ENCODE measurements at places on chromosomes 1 and 21. TPM values are rescaled to one million over a fixed set of nuclear protein-coding genes. Genes with fewer than 3 reads are reported as not detected.

The KCNT2 gene
- total RNA-seq: 2.6 TPM

The ANKRD34A gene
- 0.98 TPM for total RNA-seq

The ETNK2 gene
- total RNA-seq: 16.8 TPM

The VPS13D gene
- total RNA-seq: 96.4 TPM

The KRTAP22-2 gene
- not detected for total RNA-seq

The GLIS1 gene
- 0.16 TPM for total RNA-seq

DNA sequence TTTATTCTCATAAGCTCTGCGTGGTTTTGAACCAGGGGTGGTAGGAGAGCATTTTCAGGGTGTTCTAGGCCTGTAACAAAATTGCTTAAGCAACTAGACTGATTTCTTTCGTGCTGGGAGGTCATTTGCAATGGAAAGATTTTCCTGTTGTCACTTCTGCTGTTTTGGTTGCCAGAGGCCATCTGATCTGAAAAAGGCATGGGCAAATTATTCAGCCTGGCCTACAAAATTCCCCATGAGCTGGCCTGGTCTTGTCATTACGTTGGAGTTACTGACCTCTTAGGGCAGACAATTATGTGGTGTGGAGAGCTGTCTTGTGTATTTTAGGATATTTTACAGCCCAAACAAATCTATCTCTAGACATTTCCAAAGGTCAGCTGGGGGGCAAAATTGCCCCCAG, 444.4 kb upstream of the DAB1 start:
- H3K4me3 ChIP-seq: no peak overlapping the region
- no peaks in the 10 kb centered on the region for H3K36me3 ChIP-seq

DNA sequence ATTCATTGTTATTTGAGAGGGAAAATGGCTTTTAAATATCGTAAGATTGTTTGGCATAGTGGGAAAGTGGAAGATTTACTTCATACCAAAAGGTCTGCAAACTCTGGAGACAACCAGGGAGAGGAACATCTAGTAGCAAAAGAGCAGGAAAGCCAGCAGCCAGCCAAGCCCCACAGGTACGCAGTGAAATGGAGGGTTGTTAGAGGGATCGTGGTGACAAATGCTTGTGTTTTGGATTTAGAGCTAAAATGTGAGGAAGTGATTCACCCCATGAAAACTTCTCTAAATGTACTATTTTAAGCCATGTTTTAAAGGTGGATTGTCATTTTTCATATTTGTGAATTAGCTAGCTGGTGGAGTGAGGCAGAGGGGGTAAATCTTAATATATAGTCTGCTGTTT, 69.3 kb downstream of the RPS6KC1 start:
- no peaks in the 10 kb centered on the region for H3K27me3 ChIP-seq
- H3K4me3 ChIP-seq: no peak overlapping the region
- H3K27ac ChIP-seq: no peak overlapping the region
- no peak for DNase-seq
- no peaks in the 10 kb centered on the region for H3K36me3 ChIP-seq
- H3K4me1 ChIP-seq: no peaks in the 10 kb centered on the region

GRCh38 chr1:3213730-3214129, 144.7 kb downstream of the PRDM16 start:
- H3K4me3 ChIP-seq: no peak overlapping the region
- H3K27me3 ChIP-seq: no peaks in the 10 kb centered on the region
- no peaks in the 10 kb centered on the region for H3K4me1 ChIP-seq

DNA sequence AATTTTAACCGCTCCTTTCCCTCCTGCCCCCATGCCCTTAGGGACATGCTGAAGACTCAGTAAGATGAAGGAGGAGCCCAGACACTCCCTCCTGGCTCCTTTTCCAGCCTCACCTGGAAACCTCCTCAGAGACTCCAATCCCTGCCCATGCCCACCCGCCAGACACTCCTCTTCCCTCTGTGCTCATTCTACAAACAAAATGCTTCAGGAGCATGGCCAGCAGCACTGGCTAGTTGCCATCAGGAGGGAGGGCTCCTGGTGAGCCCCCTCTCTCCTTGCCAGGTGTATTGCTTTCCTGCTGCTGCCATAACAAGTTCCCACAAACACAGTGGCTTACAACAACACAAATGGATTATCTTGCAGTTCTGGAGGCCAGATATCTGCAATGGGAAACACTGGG, 126.1 kb downstream of the PSMG1 start:
- H3K4me3 ChIP-seq: no peak overlapping the region
- H3K27ac ChIP-seq: no peak overlapping the region
- no peaks in the 10 kb centered on the region for H3K27me3 ChIP-seq

GRCh38 chr1:41918450-41919043, at the start of gene HIVEP3:
HIVEP3 (minus strand) TSS chr1:41918922.
- H3K27ac ChIP-seq: peak within 1 kb of the TSS; percentile 60
- H3K4me1 ChIP-seq: no peaks in the 10 kb centered on the region
- peak within 1 kb of the TSS; percentile 46 for H3K4me3 ChIP-seq
- no peak for DNase-seq
- no peaks in the 10 kb centered on the region for H3K36me3 ChIP-seq

- DNase-seq: no peak
- no peak overlapping the region for H3K27ac ChIP-seq
- no peaks in the 10 kb centered on the region for H3K36me3 ChIP-seq
- no peak overlapping the region for H3K4me3 ChIP-seq
Observed at GRCh38 chr1:31376375-31377134, 3.7 kb upstream of the FABP3 start.

- no peak for DNase-seq
- no peaks in the 10 kb centered on the region for H3K36me3 ChIP-seq
- H3K4me3 ChIP-seq: no peak overlapping the region
Observed at GRCh38 chr1:71755441-71755840, 526.9 kb downstream of the NEGR1 start.

- no peak overlapping the region for H3K4me3 ChIP-seq
- H3K36me3 ChIP-seq: no peaks in the 10 kb centered on the region
- no peaks in the 10 kb centered on the region for H3K4me1 ChIP-seq
- no peaks in the 10 kb centered on the region for H3K27me3 ChIP-seq
- no peak for DNase-seq
- H3K27ac ChIP-seq: no peak overlapping the region
Observed at GRCh38 chr1:210653771-210654170, 325.1 kb downstream of the HHAT start.

- peaks cover 8% of the 10 kb centered on the region for H3K4me1 ChIP-seq
- peak overlapping the region; percentile 34 for H3K27ac ChIP-seq
- no peaks in the 10 kb centered on the region for H3K27me3 ChIP-seq
Observed at GRCh38 chr1:39900662-39901463, 854 bp downstream of the MYCL start.

DNA sequence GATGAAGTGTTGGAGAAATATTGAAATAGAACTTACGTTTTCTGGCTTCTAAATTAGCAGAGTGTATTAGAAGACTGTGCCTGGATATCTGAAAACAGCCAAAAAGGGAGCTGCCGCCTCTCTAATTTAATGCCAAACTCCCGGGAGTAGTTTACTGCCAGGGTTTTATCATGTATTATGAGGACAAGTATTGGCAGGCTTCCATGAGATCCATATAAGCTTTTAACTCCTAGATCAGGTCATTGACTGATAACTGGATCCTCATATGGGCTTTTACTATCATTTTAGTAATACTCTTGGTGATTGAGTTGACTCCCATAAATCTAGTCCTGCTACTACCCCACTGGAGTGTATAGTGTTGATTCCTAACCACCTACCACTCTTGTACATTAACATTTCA, 178.4 kb upstream of the CXADR start:
- H3K36me3 ChIP-seq: no peaks in the 10 kb centered on the region
- H3K27ac ChIP-seq: no peak overlapping the region
- no peak overlapping the region for H3K4me3 ChIP-seq
- H3K27me3 ChIP-seq: no peaks in the 10 kb centered on the region
- no peak for DNase-seq

- no peaks in the 10 kb centered on the region for H3K4me1 ChIP-seq
- no peak overlapping the region for H3K4me3 ChIP-seq
- DNase-seq: no peak
- no peak overlapping the region for H3K27ac ChIP-seq
- H3K36me3 ChIP-seq: no peaks in the 10 kb centered on the region
Observed at GRCh38 chr1:15168479-15168878, 14.9 kb downstream of the TMEM51 start.
